ENCODE measurements at places on chromosomes 4 and X.

DNA sequence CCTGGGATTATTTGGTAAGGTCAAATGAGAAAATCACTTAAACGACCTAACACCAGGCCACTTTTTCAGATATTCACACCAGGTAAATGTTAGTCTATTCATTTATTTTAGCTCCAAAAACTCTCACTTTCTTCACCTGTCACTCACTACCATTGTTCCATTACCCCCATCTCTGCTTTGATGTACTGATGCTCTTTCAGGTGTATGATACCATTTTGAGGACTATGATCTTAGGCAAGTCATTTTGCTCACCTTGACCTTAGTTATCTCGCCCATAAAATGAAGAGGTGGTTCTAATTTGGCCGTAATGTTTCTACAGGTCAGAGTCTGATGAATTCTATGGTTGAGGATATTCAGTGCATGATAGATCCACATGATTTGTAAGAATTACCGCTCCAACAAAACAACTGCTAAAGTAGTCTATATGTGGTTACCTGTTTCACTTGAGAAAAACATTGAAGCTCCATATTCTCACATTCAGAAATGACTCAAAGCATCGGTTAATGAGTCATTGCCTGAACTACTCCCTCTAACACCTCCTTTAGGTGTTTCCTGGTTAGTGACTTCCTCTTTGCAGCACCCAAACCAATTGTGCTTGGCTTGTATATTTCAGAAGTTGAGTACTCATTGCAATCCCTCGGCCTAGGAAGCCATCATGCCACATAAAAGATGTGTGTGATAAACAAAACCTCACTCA, 4.5 kb downstream of the DTHD1 start:
- no peak for DNase-seq

GRCh38 chrX:55778322-55778721, 60.8 kb downstream of the RRAGB start:
- no peak for DNase-seq

DNA sequence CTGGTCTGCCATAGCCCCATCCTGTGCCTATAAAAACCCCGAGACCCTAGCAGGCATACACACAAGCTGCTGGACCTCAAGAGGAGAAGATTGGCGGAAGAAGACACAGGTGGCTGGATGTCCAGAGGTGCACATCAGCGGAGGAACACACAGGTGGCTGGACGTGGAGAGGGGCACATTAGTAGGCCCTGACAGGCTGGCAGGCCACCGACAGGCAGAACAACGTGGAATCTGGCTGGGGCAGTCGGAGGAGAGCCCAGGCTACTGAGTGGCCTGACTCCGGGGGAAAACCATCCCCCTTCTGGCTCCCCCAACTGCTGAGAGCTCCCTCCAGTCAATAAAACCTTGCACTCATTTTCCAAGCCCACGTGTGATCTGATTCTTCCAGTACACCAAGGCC, 512.5 kb upstream of the AMOT start:
- no peak for DNase-seq

DNA sequence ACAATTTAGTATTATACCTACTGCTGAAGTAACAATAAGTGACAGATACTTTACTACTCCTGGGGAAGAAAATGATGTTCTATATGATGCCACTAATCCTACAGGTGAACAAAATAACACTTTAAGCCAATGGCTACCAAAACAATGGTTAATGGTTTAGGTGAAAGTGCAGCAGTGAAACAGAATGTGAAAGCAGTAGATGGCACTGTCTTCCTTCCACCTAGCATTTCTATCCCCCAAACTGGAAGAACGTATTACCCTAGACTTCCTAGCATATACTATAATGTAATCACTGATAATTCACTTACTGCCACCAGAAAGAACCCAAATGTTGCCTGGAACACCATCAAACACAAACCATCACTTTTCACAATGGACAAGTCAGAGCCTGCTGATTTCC, 18.9 kb upstream of the CABS1 start:
- DNase-seq, result no peak

DNA sequence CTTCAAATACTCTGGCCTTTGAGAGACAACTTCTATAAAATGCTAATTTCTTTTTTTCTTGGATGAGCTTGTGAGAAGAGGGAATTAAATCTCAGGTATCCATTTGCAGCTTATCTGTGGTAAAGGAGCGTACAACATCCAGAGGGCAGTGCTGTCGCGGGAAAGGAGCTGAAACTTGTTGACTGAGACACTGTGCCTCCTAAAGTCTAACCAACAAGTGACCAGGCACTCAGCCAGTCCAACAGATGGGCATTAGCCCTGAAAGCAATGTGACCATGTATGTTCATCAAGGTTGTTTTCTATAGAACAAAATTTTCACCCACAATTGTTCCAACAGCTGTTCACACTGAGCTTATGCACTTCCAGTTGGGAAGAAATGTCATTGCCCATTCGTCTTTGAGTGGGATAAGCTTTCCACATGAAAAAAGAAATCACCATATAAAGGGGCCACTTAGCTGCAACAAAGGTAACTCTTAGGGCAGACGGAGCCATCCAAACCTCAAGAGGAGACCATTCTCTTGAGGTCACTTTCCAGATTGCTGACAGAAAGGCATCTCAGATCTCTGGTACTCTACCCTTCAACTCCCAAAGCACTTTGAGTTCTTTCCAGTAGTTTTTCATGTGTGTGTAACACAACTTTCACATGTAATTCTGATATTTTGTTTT, 244.8 kb upstream of the NEIL3 start:
- no peak for DNase-seq

DNA sequence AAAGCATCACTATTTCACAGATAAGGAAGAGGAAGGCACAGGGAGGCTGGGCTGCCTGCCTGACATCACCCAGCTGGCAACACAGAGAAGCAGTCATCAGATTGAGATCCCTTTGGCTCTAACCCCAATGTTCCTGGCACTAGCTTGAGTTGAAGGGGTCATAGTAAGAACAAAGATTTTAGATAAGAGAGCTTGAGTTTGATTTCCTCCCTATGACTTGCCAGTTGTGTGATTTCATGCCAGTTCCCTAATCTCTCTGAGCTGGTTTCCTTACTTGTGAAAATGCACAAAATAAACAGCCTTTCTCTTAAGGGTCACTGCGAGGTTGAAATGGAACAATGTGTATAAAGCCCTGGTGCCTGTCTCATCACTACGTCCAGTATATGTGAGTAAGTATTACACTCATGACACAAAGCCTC, 475.4 kb upstream of the HS3ST1 start:
- no peak for DNase-seq

GRCh38 chr4:738781-739280, 33.2 kb downstream of the PCGF3 start:
- no peak for DNase-seq
